Fibroblast of gingiva (primary cell): ENCODE measurements at places on chromosomes 7 and 10.

- peak; percentile 79 for DNase-seq
Observed at GRCh38 chr7:28020302-28020940, 160.2 kb downstream of the JAZF1 start.

DNA sequence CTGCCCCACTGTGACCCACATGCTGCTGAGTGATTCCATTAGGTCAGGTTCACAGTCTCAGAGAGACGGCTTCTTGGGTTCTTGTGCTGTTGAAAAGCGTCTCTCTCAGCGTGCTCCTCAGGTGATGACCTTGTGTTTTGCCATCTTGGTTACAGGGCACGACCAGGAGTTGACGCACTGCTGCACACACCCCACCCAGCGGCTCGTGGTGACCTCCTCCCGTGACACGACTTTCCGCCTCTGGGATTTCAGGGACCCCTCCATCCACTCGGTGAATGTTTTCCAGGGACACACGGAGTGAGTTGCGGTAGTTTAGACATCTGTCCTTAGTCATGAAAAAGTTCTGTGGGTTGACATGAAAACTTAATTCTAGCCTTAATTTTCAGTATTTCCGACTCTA, 48.8 kb downstream of the WDR37 start:
- DNase-seq, result no peak

DNA sequence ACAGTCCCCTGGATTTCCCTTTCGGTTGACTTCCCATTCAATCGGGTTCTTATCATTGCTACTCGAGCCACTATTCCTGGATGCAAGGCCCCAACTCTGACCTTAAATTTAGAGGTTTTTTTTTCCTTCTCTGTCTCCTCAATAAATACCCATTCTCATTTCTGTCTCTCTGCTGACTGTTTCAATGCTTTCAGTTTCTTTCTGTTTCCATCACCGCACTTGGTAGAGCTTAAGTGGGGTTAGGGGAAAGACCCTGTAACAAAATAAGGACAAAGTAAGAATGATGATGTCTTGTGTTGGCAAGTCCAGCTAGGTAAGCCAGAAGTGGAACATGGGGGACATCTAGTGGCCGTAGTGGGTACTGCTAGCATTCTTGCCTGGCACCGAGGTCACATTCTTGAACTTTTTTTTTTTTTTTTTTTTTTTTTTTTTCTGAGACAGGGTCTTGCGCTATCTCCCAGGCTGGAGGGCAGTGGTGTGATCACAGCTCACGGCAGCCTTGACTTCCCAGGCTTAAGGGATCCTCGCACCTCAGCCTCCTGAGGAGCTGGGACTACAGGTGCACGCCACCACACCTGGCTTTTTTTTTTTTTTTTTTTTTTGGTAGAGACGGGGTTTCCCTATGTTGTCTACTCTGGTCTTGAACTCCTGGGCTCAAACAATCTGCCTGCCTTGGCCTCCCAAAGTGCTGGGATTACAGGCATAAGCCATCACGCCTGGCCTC, 40.3 kb downstream of the ZC3HC1 start:
- peak; percentile 84 for DNase-seq

- DNase-seq, result peak; percentile 28
Observed at GRCh38 chr7:105387508-105388355, 989 bp downstream of the SRPK2 start.

DNA sequence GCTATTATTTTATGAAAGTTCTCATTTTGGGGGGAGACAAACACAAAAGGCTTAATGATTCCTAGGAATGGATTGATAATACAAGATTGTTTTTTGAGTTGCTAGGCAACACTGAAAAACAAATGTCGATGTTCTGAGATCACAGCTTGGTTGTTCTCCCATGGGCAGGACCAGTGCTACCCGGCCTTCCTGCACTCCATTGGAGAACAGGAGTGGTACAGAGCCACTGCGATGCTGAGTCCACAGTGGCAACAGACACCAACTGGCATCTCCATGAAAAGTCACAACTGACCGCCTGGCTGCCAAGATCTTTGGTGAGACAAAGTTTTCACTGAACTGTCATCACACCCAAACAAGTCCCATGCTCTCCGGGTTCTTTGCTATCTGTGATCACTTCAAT, 68.9 kb upstream of the NMT2 start:
- peak; percentile 38 for DNase-seq

DNA sequence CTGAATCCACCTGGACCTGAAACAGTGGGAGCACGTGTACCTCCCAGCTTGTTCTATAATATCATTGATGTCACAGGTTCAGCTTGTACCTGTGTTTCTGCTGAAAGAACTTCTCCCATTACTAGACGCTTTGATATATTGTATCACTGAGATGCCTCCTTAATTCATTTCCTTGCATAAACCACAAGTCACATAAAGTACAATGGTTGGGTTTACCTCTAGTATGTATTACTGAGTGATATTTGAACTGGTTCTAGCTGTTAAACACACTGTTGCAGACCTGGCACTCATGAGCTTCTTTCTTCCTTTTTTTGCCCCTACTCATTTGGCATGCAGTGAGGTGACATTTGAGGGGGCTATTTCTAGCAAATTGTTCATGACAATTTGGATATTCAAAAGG, 106.6 kb upstream of the KLF14 start:
- no peak for DNase-seq

GRCh38 chr10:48498940-48499510, 105.8 kb downstream of the ARHGAP22 start:
- DNase-seq, result no peak

- DNase-seq, result peak; percentile 22
Observed at GRCh38 chr7:44348300-44348699, 22.9 kb upstream of the CAMK2B start.

GRCh38 chr10:80552151-80552646, 14.5 kb downstream of the SH2D4B start:
- DNase-seq, result no peak

- DNase-seq, result no peak
Observed at GRCh38 chr10:604716-605631, 84.5 kb downstream of the DIP2C start.

- DNase-seq, result no peak
Observed at GRCh38 chr7:76217942-76218566, 16.4 kb downstream of the SRRM3 start.

DNA sequence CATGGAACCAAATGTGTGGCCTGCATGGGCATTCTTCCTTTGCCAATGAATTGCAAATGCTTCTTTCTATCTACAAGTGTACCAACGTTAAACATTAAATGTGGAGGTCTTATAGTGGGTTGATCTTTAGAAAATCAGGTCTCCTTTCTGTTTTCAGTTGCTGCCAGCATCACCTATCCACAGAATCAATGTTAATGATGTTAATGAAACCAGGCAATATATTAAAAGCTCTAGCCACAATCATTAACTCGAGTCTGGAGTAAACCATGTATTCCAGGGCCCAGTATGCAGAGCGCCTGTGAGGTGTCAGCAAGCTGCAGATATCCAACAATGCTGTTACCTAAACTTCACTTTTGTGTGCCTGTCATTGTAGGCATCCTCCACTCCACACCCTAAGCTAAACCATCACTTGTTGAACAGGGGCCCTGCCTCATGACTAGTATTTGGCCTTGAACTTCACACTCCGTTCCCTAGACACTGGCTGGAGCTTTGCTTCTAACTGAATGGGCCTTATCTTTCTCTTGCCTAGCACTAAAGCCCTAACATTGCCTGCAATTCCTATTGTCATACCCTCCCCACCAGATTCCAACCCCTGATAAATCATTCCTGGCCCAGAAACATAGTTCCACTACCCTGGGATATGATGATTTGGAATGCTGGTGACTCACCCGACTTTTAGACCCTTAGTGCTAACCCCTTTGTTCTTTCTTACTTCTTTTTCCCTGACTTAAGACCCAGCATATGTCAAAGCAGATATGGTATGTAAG, 24.3 kb upstream of the ITGB8 start:
- DNase-seq, result no peak

DNA sequence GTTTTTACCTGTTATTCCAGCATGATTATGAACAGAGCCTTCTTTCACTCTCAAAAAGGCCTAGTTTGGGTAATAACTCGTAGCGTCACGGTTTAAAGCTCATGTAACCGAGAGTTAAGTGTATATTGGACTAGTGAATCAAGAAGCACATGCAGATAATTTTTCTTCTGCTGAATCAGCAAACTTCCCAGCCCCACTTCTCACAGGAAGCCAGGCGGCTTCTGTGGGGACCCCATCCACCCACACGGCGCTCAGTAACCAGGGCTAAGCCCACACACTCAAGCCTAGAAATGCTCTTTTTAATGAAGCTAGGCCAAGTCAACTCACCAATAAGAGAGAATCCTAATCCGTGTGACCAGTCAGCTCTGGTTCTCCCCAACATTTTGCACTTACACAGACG, 191.2 kb upstream of the MGMT start:
- no peak for DNase-seq

GRCh38 chr10:104036518-104037260, 49.0 kb downstream of the COL17A1 start:
- no peak for DNase-seq

- DNase-seq, result no peak
Observed at GRCh38 chr10:110174816-110175215, 32.6 kb upstream of the MXI1 start.

- DNase-seq, result no peak
Observed at GRCh38 chr10:131832056-131832685, 68.6 kb upstream of the PPP2R2D start.

GRCh38 chr10:67884313-67884841, at the start of gene SIRT1:
SIRT1 (plus strand) TSS chr10:67884656; CDS start chr10:67884722, 66 bp downstream.
- DNase-seq, result peak; percentile 94

DNA sequence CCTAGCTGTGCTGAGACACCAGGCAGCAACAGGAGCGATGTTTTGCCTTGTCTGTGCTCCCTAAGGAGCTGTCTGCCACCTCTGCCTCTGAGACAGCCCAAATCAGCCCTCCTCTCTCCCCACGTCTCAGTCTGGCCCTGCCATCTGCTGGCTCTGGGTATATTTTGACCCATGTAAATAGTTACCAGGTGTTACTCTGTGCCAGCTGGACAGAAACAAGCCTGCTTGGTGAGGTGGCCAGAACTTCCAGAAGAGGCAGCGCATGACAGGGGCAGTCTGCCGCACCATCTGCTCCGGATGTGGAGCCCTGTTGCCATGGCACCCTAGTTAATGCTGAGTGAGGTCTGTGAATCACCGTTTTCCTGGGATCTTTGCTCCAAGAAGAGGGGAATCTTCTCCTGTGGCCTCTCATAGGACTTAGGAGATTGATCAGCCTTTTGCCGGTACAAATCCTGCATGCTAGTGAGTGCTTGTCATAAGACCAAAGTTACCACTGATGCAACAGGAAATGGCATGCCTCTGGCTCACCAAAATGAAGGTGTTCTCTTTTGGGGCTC, 31.8 kb downstream of the GSTO2 start:
- peak; percentile 97 for DNase-seq

GRCh38 chr7:102892631-102893278, 20.0 kb upstream of the LRRC17 start:
- DNase-seq, result no peak

DNA sequence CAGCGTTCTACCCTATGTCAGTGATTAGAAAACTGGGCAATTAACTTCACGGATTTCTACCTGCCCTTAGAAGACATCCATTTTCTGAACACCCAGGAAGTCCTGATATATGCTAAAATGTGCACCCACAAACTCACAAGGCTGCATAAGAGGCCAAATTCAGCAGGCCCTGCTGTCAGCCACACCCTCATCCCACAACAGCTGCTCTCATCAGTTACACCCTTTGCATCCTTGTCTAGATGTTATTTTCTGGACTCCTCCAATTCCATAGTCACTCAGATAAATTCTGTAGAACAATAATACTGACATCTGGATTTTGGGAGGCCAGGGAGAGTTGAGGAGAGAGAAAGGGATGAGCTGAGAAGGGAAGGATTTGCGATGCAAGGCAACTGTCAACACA, 208.9 kb downstream of the TAX1BP1 start:
- no peak for DNase-seq

DNA sequence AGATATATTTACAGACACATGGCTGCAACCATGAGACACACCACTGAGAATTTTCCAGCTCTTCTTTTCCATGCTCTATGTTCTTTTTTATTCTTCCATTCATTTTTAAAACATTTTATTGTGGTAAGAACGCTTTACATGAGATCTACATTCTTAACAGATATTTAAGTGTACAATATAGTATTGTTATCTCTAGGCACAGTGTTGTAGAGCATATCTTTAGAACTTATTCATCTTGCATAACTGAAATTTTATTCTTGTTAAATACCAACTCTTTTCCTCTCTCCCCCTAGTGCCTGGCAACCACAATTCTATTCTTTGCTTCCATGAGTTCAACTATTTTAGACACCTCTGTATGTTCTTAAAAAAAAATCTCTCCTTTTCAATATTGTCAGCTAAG, 67.1 kb upstream of the HABP2 start:
- no peak for DNase-seq

- no peak for DNase-seq
Observed at GRCh38 chr7:55006499-55006898, 12.3 kb upstream of the EGFR start.

GRCh38 chr7:154684666-154685563, 318.0 kb downstream of the PAXIP1 start:
- no peak for DNase-seq
